ENCODE measurements at places on chromosomes 13 and 19.

DNA sequence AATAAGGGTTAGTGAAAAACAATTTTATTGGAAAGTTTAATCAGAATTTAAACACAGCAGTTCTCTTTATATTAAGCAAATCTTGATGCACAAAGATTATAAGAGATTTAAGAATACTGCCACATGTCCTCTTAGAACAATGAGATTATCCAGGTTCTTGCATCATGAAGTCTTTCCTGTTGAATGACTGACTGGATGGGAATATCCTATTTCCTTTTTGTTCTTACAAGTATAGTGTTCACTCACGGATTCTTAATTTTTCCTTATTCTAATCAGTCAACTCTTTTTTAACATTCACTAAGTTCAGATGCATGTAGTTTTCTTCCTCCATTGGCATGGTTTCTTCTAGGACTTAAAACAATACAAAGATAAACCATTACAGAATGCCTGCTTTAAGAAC, 10.1 kb downstream of the URI1 start:
- no peak for DNase-seq

DNA sequence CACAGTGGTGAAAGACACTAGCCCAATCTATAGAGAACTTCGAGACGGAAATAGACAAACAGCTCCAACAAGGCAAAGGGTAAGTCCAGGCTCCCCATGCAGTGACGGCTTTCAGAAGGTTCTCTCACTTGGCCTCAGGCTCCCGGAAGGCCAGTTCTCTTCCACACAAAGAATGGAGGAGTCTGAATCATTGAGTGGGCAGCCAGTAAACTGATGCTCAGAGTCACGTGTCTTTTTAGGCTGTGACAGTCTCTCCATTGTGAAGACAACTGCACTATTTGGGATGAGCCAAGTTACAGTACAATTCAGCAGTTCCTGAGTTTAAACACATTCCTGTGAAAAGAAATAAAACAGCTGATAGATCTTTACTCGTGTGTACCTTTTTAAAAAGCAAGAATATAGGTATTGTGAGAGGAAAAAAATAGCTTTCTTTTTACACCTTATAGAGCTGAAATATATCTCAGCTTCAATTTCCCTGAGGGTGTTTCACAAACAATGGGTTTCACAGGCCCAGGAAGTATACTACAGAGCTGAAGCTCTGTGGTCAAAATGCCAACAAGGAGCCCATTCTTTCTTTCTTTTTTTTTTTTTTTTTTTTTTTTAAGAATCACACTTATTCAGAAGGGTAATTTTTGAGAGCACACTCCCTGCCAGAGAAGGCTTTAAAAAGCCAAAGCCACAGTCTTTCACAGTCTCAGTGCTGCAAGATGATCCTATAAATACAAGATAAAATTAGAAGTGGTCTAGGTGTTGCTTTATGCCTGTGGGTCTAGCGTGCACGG, 135.1 kb downstream of the FREM2 start:
- DNase-seq = no peak

DNA sequence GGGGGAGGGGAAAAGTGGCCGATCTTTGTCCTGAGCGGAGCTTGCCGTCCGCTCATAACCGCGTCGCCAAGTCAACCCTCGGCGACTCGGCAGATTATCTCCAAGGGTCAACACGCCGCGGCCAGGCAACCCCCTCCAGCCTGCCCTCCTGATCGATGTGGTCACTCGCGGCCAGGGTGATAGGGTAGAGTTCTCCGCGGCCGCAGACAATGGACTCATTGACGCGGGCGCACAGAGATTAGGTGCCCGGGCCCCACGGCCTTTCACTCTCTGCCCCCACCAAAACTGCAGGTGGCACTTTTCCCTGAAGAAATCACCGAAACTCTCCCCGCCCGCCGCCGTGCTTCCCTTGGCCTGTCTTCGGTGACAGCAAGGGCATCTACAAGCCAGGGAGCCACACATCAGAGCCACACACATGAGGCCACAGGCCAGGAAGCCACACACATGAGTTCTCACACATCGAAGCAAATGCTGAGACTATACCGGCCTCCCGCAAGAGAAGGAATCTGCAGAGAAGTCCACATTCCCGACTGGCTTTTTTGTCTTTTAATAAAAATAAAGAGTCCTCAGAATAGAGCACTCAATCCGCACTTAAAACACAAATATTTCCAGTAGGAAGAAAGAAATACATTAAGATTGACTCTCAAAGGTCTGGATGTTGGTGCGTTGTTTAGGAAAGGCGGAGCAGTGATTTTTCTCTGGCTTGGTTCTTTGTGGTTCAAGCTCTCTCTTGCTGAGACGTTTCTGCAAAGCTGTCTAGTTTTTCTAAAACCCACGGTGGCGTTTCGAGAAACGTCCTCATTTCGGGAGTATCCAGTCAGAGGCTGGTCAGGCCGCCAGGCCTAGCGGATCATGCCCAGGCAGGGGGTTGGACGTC, 1.5 kb upstream of the PDX1 start:
- DNase-seq = no peak

- DNase-seq = no peak
Measured at GRCh38 chr19:887072-887471, 5.9 kb downstream of the MED16 start.

DNA sequence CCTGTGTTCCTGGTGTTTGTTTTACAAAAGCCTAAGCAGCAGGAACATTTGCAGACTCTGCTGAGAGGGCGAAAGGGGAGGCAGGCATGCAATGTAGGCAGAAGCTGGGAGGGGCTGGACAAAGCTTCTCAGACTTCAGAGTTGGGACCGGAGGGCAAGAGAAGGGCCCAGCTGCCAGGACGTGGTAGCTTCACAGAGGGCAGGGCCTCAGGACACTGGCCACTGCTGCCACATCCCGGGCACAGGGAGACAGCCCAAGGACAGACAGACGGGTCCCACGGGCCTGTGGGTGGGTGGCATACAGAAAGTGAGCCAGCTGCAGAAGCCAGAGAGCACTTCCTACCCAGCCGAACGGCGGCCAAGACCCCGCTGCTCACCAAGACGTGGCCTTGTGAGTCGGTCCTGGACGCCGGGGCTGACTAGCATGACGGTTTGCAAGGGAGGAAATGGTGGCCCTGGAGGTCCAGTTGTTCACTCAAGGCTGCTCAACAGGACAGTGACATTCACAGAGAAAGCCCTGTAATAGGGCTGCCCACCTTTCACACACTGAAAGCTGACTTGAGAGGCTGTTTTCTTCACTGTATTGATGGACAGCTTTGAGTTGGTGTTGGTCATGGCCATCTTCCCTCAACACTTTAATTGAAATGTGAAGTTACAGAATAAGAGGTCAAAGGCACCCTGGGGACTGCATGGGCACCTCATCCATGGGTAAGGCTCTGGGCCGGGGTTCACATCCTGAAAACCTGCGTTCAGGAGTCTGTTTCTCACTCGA, 23.7 kb upstream of the TFDP1 start:
- DNase-seq = no peak

DNA sequence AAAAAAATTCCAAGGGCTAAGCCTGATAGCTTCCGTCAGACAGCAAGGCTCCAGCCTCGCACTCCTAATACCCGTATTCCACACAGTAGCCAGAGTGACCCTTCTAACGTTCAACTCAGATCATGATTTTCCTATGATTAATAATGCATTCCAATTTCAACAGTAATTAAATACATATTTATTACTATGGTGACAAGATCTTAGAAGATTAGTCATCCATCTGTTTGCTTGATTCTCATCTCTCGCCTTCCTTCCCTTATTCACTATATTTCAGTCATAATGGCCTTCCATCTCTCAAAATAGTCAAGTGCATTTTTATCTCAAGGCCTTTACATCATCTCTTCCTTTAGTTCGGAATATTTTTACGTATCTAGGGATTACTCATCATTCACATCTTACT, 621.2 kb upstream of the SPRY2 start:
- no peak for DNase-seq

DNA sequence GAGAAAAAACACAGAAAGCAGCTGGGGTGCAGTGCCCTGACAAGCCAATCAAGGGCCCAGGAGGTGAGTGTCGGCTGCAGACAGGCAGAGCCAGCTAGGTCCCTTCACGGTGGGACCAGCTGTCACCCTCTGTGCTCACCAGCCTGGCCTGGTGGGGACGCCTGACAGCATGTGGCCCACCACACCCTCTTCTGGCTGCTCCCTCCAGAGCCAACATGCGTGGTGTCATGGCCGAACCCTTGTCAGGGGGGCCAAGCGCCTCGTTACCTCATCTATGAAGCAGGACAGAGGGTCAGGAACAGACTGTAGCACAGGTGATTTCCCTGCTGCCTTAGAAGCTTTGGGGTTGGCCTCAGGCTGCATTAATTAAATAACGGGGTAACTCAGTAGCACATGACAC, 40.0 kb upstream of the ISYNA1 start:
- DNase-seq = no peak

DNA sequence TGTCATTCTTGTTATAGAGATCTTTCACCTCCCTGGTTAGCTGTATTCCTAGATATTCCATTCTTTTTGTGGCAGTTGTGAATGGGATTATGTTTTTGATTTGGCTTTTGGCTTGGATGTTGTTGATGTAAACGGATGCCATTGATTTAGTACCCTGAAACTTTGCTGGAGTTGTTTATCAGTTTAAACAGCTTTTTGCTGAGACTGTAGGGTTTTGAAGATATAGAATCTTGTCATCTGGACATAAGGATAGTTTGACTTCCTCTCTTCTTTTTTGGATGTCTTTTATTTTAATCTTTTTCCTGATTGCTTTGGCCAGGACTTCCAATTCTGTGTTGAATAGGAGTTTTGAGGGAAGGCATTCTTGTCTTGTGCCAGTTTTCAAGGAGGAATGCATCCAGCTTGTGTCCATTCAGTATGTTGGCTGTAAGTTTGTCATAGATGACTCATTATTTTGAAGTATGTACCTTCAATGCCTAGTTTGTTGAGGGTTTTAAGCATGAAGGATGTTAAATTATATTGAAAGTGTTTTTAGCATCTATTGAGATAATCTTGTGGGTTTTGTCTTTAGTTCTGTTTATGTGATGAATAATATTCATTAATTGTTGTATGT, 16.8 kb downstream of the ZNF431 start:
- DNase-seq = no peak

All from stimulated activated CD8-positive, alpha-beta memory T cell treated with anti-CD3 and anti-CD28 coated beads, Interleukin-15, amount 100 ng/mL, for 48 hours (primary cell).